ENCODE measurements at places on chromosomes 12 and 14.

- DNase-seq, result no peak
Observed at GRCh38 chr12:70196811-70197281, 46.4 kb upstream of the CNOT2 start.

GRCh38 chr12:62868820-62869219 is 66.1 kb downstream of the PPM1H start:
- no peak for DNase-seq

DNA sequence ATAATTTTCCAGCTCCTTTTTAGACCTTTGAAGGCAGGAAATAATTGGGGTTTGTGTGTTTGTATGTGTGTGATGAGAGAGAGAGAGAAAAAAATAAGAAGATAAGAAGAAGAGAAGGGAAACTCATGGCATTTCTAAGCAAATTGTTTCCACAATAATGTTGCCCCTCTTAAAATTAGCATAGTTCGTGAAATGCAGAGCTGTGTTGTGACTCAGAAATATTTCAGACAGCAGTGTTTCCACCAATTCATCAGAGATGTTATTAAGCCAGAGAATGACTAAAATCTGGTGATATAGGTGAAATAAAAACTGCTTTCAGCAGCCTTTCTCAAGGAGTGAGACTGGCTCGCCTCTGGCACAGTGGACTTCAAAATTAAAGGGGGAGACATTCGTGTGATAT is 65.9 kb upstream of the ARHGAP5 start:
- DNase-seq, result no peak

- DNase-seq, result no peak
Observed at GRCh38 chr14:76117789-76118484, 33.8 kb upstream of the GPATCH2L start.

- DNase-seq, result no peak
Observed at GRCh38 chr12:131642101-131642540, 68.8 kb upstream of the SFSWAP start.

- no peak for DNase-seq
Observed at GRCh38 chr12:22658214-22658613, 33.2 kb downstream of the ETNK1 start.

GRCh38 chr14:90426663-90427062 is 29.8 kb downstream of the CALM1 start:
- no peak for DNase-seq

DNA sequence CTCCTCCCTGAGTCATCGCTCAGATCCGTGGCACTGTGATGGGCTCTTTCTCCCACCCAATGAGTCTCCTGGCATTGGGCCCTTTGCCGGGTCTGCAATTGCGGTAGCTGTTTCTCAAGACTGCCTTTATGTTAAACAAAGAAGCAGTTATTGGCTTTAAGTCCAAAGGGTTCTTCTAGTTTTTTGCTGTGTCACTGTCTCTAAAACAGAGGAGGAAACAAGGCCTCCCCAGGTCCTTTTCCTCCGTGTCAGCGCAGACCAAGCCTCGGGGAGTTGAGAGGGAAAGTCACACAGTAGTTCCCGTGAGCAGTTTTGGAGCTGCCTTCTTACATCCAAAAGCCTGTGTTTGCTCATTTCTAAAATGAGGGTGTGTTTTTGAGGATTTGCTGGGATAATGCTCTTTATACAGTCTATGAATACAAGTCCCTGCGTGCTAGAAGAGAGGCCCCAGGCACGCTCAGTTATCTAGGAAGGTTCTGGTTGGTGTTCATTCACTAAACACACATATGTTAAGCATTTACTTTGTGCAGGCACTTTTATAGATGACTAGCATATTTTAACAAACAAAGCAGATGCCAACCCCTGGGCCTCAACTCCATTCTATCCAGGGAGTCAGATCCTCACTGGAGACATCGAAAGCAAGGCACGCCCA is 126.0 kb upstream of the PZP start:
- no peak for DNase-seq

DNA sequence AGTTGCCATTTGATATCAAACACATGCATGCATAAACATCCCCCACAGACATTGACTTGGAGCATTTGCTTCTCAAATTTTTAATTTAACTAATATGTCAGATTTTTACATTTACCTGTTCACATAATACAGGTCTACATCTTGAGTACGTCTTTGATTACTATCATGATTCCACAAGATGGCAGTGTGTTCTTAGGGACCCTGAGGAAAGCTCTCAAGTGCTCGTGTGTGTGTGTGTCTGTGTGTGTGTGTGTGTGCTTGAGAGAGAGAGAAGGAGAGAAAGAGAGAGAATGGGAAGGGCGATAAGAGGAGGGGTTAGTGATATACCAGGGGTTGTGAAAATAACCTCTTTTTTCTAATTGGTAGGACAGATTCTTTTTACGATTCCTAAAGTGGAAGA is 167.1 kb upstream of the OR4E1 start:
- no peak for DNase-seq

DNA sequence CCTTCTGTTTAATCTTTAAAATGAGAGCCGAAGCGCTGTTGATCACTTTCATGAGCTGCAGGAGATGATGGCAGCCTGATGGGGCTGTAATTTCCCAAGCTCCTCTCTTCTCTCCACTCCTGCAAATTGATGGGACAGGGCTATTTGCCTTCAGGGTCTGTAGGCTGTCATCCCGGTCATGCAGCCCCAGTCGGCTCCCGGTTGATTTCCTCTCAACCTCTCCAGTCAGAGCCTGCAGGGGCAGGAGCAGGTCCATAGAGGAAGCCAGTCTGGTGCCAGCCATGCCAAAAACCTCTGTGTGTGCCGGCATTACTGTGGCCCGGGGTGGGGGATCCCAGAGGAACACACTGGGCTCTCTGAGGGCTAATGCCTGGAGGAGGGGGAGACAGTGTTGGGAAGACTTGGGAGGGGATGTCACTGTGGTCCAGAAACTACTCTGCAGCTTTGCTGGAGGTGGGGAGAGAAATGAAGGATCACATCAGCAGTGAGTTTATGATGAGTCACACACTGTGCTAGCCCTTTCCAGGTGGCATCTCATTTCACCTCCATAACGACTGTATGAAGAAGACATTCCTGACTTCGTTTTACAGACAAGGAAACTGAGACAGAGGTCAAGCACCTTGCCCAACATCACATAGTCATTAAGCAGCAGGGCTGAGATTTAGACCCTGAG is 46.5 kb upstream of the PRIMA1 start:
- no peak for DNase-seq

GRCh38 chr14:100708425-100709288 is 18.0 kb upstream of the DLK1 start:
- DNase-seq, result no peak

DNA sequence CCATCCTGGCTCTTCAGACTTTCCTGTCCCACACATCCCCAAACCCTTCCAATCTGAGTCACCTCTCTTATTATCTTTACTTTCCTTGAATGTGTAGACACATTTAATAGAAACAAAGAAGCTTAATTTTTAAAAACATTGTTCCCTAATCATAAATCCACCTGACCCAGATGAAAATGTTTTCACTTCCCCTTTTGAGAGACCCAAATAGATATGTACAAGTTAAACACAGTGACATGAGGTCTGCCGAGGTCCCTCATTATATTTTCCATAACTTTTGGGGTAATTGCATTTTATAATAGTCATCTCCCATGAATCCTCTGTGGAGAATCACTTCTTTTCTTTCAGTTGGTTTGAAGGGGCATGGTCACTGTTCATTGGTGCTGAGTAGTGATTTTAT is 191.1 kb downstream of the GRIN2B start:
- no peak for DNase-seq

- DNase-seq, result peak; percentile 35
Observed at GRCh38 chr14:67532998-67533753, at the start of gene PLEKHH1. TSS of gene PLEKHH1 (plus strand) at chr14:67533290. CDS start at chr14:67541868, 8,578 bp downstream.

DNA sequence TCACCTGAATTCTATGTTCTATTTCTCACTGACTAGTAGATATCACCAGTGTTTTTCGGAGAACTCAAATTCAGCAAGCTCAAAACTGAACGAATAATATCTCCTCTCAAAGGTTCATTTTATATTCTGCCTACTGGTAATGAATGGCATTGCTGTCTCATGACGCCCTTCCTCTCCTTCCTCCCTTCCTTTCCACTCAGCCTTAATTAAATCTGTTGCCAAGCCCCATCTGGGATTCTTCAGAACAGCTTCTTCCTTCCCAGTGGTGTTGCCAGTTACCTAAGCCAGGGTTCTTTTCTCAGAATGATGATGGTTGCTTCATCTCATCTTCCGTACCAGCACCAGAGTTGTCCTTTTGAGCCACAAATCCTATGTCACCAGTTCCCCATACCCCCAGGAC is 143.2 kb downstream of the SYNE2 start:
- DNase-seq, result no peak

DNA sequence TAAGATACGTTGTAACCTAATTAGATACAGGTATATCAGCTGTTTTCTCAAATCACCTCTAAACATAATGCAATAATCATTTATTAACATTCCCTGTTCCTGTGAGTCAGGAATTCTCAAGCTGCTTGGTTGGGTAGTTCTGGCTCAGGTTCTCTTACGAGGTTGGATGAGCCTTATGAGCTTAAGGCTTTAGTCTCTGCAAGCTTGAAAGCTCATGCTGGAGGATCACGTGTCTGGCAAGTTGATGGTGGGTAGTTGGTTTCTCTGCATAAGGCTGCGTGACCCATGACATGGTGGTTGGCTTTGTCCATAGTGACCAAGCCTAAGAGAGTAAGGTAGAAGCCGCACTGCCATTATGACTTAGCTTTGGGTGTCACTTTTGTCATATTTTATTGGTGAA is 62.0 kb downstream of the PLEKHA5 start:
- no peak for DNase-seq

DNA sequence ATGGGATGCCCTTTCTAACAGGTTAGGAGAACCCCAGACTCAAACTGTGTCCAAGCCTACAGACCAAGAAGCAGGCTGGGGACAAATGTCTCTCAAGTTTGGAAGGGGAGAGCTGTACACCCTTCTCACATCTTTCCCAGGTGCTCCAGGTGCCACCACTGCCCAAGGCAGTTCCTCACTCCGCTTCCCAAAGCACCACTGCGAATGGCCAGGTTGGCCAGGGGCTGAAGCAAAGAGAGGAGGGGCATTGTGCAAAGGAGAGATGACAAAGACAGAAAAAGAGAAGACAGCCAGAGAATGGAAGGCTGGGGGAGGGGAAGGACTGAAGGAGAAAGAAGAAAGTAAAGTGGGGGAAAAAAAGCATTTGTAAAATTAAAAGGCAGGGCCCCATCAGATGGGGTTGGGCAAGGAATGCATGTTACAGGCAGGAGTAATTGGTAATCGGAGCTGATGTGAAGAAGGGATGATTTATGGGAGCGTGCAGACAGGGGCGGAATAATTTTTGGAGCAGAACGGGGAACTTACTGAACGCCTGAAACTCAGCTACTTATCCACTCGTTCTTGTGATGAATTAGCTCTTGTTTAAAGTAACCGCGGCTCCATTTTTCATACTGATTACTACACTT is 165.8 kb downstream of the ESRRB start:
- no peak for DNase-seq

DNA sequence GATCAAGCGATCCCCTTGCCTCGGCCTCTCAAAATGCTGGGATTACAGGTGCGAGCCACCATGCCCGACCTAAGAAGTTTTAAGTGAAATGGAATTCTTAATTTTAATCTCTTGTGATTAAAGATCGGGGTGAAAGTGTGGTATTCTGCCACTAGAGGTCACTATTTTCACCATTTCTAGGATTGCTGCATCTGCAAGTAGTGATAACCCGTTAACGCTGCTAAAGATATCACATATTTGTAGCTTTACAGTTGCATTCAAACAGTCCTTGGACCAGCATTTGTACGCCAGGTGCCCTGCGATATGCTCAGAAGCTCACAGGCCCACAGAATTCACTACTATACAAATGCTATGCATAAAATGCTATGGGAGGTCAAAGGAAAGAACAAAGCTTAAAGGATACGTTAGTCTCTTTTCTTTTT is 19.3 kb downstream of the CCDC62 start:
- no peak for DNase-seq

GRCh38 chr12:125140279-125141209 is 75.3 kb downstream of the AACS start:
- no peak for DNase-seq

DNA sequence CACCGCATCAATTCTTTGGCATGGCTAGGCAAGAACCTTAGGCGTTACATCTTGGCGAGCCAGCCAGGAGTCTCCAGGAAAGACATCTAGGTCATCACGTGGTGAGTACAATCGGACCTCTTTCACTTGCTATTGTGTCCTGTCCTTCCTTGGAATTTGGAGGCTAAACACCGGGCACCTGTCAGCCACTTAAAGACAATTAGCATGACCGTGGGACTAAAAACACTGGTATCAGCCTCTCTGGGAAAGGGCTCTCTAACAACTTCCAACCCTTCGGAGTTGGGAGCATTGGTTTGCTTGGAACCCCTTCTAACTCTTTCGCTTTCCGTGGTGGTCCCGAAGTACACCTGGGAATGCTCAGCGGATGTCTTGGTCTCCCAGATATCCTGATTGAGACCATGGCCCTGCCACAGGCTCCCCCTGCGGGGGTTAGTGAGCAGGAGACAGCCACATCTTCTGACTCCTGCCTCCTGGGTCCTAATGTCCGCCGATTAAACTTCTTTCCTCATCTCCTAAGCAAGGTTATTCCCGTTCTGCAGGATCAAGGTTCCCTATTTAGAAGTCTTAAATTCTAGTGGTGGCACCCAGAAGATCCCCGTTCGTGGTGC is 971.7 kb downstream of the FSCB start:
- no peak for DNase-seq

DNA sequence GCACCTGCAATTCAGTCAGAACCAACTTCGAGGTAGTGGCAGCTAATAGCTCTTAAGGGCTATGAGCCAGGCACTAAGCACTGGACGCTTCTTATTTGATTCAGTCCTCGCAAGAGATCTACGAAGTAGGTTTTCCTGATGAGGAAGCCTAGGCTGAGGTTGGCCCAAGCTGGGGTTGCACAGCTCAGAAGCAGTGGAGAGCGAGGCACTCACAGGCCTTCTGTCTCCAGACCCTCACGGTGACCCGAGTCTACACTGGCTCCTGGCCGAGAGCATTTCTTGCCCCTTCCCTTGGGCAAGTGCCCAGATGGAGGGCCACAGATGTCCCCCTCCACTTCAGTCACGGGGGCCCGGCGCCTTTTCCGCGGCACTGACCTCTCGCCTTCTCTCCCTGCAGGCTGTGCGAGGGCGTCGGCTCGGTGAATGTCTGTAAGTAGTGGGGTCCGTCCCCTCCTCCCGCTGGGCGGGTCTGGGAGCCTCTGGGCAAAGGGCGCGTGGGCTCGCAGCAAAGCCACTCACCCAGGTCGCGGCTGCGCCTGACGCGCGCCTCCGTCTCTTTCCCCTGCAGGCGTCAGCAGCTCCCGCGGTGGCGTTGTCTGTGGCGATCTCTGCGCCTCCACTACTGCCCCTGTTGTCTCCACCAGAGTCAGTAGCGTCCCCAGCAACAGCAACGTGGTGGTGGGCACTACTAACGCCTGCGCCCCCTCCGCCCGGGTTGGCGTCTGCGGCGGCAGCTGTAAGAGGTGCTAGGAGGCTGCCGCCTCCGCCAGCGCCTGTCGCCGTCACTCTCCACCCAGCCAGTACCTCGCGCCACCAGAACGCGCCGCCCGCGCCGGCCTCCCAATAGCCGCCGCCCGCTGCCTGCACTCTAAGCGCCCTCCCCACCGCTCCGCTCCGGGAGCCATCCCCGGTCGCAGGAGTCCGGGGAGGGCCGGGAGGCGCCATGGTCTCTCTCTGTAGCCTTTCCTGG is 13.1 kb downstream of the KRT83 start:
- DNase-seq, result peak; percentile 76
